Esophagus squamous epithelium (tissue), 5 donors: ENCODE measurements at places on chromosomes 4 and X.

- DNase-seq, result no peak
Observed at GRCh38 chr4:61923179-61923578, 723.1 kb downstream of the ADGRL3 start.

- DNase-seq, result no peak
Observed at GRCh38 chrX:47143894-47144625, 442 bp downstream of the NDUFB11 start.

DNA sequence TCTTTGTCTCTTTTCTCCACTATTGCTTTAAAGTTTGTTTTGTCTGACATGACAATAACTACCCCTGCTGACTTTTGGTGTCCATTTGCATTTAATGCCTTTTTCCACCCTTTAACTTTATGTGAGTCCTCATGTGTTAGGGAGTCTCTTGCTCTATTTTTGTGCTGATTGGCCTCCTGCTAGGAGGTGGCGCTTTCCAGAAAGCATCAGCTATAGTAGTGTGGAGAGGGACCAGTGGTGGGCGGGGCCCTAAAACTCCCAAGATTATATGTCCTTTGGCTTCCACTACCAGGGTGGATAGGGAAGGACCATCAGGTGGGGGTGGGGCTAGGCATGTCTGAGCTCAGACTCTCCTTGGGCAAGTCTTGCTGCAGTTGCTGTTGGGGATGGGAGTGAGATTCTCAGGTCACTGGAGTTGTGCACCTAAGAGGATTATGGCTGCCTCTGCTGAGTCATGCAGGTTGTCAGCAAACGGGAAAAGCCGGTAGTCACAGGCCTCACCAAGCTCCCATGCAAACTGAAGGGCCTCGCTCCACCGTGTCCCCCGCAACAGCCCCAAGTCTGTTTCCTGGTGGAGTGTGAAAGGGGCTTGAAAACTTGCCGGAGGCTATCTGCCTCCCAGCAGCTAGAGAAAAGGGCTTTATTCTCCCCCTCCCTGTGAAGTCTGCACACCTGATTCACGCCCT, 156.3 kb downstream of the CPEB2 start:
- no peak for DNase-seq

DNA sequence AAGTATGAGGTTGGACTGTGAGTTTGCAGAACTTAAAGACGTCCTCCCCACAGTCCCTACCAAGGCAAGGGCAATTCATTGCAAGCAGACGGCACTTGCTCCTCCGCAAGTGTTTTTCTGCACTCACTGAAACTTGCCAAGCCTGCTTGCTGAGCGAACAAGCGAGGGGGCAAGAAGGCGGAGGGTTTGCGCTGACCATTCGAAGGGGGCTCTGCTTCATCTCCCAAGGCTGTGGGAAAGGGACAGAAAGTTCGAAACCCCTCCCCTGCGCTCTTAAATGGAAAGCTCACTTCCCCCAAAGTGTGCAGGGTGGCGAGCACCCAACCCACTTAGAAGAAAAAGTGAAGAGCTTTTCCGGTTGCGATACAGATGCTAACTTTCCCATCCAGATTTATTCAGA, 1.4 kb downstream of the MID1 start:
- no peak for DNase-seq

GRCh38 chrX:80663331-80663730, 146.3 kb downstream of the BRWD3 start:
- DNase-seq, result no peak

DNA sequence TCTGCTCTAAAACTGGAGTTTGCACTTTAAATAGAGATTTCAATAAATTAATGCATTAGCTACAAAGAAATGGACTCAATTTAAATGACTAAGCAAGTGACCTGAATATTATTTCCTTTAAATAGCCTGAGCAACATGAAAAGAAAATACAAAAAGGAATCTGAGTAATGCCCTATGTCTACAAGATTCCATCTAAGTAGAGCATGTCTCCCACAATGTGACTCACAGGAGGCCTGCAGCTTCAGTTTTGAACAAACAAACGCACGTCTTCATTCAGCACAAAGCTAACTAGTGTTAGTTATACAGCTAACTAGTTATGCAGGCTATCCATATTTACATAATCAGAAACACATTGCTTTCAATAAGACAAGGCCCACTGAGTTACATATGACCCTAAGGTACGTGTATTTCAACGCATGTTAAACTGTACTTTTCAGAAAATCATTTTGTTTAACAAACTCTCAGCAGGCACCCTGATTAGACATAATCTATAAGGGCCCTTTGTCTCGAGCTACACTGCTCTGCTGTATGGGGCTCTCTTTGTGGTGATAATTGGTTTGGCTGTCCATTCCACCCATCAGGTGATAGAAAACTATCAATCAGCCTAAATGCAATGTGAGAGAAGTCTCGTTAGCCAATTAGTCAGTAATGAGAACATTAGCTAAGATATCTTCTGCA, 116.5 kb downstream of the MAML3 start:
- no peak for DNase-seq

GRCh38 chrX:87468941-87469340, 48.7 kb upstream of the KLHL4 start:
- no peak for DNase-seq

DNA sequence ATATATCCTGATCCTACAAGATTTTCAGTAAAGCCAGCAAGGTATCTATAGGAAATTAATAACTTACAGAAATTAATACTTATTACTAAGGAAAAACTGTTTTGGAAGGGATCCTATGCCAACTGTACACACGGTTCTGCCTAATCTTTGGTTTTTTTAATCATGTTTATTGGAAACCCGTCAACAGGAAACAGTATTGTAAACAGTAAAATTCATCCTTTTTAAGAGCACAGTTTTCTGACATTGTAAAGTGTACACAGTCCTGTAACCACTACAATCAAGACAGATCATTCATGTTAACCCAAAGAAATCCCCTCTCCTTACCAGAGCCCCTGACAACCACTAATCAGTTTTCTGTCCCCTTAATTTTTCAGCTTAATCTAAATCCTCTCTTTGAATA, 9.9 kb downstream of the ABCG2 start:
- no peak for DNase-seq

GRCh38 chr4:20264688-20265087, 13.0 kb downstream of the SLIT2 start:
- DNase-seq, result no peak

GRCh38 chrX:1719270-1719669, 104.4 kb downstream of the ASMT start:
- DNase-seq, result no peak

DNA sequence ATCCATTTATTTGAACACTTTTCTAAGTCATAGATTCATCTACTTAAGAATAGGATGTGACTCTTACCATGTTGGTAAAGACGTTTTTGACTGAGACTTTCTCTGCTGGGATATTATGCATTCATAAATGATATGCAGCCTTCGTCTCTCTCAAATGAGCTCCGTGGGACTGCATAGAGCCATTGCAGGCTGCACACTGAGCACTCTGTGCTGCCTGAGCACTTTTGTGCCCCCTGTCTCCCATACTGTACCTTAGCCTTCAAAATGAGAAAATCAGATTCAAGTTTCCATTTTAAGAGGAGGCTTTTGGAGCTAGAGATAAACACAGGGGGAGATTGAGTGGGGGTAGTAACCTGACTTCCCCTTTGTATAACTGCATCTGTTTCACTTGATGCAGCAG, 433.6 kb downstream of the ZIC3 start:
- DNase-seq, result no peak

DNA sequence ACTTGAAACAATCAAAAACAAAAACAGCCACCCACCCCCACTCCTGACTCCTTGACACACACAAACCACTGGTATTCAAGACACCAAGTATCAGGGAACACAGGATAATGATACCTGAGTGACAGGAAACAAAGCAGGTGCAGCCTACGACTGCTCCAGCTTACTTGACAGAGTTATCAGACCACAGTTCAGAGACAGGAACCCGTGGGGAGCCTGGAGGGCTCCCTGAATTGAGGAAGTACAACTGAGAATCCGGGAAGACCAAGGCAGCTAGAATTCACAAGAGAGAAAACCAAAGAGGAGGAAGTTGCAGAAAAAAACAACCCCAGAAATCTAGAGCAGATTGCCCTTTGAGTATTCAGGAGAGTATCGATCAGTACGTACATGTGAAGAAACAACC, 20.5 kb downstream of the COMMD8 start:
- DNase-seq, result no peak

DNA sequence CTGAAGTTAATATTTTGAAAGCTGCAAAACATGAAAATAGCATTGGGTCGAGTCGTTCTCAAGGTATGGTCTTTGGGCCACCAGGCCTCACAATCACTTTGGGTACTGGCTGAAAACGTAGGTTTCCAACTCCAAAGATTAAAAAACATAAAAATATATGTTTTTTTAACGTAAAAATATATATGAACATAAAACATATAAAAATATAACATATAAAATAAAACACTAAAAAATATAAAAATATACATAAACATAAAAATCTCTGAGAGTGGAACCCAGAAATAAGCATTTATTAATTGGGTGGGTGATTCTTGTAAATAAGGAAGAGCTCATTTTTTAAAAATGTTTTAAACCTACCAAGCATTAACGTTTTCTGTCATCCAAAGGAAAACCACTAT, 666 bp upstream of the PDS5A start:
- DNase-seq, result no peak

DNA sequence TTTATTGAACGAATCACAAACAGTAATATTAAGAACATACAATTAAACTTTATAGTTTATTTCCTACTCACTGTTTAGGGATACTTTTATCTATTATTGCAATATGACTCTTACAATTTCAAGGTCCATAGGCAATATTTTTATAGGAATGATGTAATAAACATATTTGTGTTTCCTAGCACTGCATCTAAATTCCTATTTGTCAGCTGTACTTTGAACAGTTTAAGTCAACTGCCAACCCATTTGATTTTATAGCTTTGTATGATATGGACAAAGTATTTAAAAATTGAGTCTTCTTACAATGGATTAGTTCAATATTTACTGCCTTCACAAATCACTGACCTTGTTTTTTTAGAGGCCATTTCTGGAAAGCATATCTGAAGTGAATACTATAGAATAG, 199.3 kb downstream of the PCDH7 start:
- DNase-seq, result no peak

GRCh38 chr4:20680736-20681135, 19.5 kb upstream of the PACRGL start:
- no peak for DNase-seq

DNA sequence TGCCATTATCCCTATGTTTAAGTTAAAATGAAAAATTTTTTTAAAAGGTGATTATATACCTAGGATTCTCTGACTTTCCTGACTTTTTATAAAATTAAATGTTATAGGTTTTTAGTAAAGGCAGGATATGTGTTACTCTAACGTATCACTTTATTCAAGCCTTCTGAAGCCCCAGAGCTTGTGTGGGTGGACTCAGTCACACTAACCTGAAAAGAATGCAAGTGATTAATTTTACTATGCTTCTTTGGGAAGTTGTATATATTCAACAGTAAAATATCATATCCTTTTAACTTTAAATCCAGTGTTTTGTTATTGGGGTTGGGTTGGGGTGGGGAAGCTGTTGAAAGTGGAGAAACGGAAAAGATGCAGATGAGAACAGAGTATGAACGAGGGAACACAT, 22.8 kb downstream of the PDLIM3 start:
- no peak for DNase-seq

GRCh38 chrX:11395859-11396258, 102.6 kb downstream of the AMELX start:
- DNase-seq, result no peak
